ENCODE measurements at places on chromosomes 1 and 21.

- no peak for DNase-seq
Observed at GRCh38 chr1:97123717-97124431, 402.3 kb downstream of the PTBP2 start.

GRCh38 chr1:15410884-15411245, 1.2 kb downstream of the EFHD2 start:
- no peak for DNase-seq

DNA sequence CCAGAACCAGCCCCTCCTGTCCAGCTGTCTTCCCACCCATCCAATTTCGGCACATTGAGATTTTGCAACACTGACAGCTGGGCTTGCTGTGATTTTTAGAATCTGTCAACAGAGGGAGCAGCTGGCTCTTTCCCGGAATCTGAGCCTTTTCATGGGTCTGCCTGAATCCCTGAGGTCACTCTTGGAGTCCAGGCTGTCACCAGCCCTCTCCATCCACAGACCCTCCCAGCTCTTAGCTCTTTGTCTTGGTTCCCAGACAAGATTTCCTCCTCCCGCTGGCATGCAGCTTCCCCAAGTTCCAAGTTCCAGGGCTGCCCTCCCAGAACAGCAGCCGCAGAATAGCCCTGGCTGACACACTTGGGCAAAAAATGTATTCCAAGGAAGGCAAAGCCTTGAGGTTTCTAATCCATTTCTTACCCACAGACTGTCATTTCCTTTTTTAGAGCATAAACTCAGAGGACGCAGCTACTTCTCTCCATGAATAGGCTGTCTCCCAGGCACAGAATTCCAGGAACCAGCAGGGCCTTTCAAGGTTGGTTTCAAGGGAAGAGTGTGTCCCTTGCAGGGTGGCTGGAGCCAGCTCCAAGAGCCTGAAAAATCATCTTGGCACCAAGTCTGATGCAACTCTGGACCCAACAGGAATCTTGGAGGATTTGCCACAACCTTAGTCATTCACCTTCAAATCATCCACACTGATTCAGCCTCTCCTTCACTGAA, 7.1 kb upstream of the TMEM61 start:
- no peak for DNase-seq

DNA sequence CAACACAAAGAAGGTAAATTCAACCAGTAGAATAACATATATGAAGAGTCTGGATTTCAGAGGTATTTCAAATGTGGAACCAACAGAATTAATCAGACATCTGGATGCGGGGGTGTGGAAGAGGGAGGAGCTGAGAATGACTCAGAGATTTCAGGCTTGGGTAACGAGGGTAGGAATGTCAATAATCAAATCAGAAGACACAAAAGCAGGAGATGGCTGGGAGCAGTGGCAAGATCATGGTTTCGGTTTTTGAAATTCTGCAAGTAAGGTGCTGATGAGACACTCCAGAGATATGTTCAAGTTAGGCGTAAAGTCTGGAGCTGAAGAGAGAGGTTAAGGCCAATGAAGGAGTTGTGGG, 64.0 kb downstream of the PLPPR5 start:
- no peak for DNase-seq

DNA sequence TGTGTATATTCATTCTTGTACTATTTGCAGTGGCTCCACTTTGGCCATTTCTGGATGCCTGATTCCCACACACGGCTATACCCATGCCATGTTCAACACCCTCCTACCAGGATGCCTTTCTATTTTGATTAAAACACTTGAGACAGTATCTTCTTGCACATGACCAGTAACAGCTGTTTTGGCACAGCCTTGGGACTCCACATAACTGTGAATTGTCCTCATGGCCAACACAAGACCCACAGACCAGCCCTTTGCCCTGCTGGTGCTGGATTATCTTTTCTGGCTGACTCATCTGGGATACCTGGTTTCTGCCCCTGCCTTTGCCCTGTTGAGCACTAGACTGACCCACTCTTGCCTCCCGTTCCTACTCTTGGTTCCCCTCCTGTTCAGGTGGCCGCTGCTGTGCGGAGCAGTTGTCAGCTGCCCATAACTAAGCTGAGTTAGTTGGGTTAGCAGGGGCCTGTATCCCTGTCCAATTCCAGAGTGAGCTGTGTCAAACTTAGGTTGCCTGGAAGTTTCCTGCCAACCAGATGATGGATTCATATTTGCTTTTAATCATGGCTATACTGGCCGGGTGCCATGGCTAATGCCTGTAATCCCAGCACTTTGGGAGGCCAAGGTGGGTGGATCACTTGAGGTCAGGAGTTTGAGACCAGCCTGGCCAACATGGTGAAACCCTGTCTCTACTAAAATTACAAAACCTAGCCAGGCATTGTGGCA, 10.8 kb upstream of the EYA3 start:
- no peak for DNase-seq

DNA sequence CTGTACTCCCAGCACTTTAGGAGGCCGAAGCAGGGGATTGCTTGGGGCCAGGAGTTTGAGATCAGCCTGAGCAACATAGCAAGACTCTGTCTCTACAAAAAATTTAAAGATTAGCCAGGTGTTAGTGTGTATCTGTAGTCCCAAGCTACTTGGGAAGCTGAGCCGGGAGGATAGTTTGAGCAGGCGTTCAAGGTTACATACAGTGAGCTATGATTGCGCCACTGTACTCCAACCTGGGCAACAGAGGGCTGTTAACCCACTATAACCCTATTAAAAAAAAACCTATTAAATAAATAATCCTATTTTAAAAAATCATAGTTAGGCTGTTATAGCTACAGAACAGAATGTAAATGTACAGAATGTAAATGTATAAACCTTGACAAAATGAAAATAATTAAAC, 2.2 kb downstream of the MIS18A start:
- no peak for DNase-seq

DNA sequence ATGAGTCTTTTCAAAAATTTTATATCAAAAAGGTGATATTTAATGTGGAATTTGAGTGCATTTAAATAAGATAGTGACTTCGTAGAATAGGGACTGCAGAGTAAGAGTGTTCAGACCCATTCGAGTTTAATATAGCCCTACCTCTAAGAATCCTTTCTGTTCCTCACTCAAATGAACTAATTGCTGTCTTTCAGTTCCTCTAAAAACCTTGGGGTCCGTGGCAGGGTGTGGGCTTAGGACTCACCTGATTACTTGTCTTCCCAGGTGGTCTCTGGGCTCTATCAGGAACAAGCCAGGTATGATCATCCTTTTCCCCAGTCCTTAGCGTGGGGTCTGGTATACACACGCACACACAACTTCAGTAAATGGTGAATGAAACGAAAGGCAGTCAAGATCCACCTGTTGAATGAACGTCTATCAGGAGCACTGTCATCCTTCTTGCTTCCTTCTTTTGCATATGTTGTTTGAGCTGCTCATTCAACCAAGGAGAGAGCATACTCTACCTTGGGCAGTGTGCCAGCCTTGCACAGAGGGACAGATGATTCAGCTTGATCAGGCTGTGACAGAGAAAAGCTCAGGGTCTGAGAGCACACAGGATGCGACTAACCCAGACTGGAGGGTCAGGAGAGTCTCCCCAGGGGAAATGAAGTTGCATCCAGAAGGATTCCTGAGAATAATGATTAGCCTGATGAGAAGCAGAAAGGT, 1.2 kb upstream of the RNF11 start:
- DNase-seq = peak; percentile 67

GRCh38 chr1:209504571-209504970, 78.9 kb upstream of the CAMK1G start:
- DNase-seq = no peak

GRCh38 chr1:46522184-46522968, 29.1 kb downstream of the KNCN start:
- no peak for DNase-seq

DNA sequence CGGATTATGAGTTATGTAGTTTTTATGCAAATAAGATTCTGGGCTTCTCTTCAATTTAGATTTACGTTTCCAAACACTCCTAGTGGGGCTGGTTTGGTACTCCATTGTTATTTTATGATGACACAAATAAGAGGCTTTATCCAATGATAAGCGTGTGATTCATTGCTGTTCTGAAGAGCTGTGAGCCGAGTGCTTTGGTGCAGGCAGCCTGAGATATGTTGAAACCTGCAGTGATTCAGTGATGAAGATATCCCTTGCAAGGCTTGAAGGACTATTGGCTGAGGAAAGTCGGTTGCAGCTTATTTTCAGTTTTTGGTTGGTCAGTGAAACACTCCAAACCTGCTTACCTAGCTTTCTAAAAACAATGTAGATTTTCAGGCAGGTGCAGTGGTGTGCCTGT, 112.2 kb downstream of the RYR2 start:
- DNase-seq = no peak

GRCh38 chr1:115976921-115977498, 697 bp downstream of the SLC22A15 start:
- DNase-seq = no peak

GRCh38 chr1:112876315-112876714, 79.7 kb downstream of the SLC16A1 start:
- no peak for DNase-seq

DNA sequence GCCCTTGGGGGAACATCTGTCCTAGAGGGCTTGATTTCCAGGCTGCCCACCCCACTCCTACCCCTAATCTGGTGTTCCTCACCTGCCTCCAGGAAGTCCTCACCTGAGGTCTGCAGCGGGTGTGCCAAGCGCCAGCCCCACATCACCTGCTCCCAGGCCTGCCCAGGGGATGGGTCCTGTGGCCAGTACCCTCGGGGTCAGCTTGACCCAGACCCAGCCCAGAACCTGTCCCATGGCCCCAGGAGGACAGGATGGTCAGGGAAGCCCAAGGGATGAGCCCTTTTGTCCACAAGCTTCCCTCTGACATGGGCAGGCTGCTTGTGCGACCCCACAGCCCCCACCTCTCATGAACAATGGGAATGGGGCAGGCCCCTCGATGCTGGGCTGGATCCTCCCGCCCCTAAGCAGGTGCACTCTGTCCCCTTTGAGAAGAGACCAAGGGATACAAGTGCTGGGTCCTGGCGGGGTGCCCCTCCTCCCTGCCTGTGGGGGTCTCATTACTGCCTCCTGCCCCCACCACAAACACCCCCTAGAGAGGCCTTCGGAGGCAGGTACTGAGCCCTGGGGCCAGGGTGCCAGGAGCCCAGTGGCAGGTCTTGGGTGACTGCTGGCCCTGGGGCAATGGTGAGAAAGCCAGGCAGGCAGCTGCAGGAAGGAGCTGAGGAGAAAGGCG, 3.2 kb downstream of the MIB2 start:
- no peak for DNase-seq

DNA sequence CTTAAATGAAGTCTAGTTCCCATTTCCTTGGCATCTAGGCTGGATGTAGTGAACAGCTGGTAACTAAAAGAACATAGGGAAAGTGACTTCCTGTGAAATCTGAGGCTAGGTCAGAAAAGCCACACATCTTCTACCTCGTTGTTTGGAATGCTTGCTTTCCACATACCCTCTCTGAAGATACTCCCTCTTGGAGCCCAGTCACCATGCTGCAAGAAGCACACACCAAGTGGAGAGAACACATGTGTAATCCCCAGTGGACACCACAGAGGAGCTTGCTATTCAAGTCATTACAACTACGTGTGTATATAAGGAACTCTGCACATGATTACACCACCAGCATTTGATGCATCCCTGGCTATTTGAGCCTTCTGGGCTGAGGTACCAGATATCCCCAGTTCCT, 125.9 kb downstream of the RGS21 start:
- no peak for DNase-seq

- DNase-seq = no peak
Observed at GRCh38 chr1:187928696-187929095, 1099.9 kb downstream of the PLA2G4A start.

All from CD4-positive, alpha-beta T cell treated with Interleukin-2 at 100 ng/mL for 4 hours (primary cell).